ENCODE measurements at places on chromosomes 11 and 22.

- DNase-seq, result peak; percentile 34
These were observed 19.3 kb downstream of the POLR3H start for GRCh38 chr22:41524809-41525449.

DNA sequence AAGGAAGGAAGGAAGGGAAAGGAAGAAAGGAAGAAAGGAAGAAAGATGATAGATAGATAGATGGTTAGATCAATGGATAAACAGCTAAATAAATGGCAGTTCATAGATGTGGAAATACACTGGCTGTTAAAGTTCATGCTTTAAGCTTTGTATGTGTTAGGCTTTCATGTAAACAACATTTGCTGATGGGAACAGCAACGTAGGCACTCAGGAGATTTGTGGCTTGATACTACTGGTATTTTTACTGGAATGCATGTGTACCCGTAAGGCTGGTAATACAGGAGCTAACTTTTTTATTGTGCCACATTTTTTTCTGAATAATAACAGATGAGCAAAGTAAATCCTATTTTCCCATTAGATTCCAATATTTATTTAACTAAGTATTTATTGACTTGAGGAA, 85.6 kb downstream of the NCAM1 start:
- DNase-seq, result no peak

DNA sequence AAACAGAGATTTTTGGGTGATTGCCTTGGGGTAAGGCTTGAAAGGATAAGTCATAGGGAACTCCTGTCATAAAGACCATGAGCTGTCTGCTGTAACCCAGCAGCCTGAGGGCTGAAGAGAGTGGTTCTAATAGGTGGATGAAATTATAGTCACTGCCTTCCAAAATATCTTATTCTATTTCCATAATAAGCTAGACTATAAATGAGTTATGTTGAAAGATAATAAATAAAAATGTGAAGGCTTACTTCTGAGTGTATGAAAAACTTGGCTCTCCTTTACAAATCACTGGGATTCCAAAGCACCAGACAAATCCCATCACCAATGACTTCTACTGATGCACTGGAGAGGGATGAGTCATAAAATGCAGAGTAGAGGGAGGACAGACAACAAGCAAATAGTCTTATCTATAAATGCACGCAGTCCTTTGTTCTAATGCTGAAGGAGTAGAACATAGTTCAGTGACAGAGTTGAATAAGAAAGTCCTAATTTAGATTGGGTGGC, 775.0 kb upstream of the LRRC4C start:
- DNase-seq, result no peak

- DNase-seq, result no peak
These were observed 39.8 kb downstream of the CSTPP1 start for GRCh38 chr11:46976182-46976854.

- no peak for DNase-seq
These were observed 29.0 kb downstream of the NUP50 start for GRCh38 chr22:45192701-45193187.

DNA sequence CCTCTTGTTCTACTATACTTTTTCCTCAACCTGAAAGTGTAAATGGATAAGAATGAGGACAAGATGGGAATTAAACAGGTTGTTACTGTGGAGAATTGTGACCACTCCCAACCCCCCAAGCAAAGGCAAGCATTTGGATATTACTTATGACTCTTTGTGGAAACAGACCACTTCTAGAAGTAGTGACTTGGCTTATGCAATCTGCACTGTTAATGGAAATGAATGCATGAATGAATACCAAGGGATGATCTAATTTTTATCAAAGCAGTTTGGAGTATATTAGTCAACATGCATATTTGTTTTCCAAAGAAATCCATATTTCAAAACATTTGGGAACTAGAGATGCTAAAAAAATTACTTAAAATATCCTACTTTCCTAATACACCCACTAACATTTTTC, 35.3 kb downstream of the AMOTL1 start:
- DNase-seq, result no peak

DNA sequence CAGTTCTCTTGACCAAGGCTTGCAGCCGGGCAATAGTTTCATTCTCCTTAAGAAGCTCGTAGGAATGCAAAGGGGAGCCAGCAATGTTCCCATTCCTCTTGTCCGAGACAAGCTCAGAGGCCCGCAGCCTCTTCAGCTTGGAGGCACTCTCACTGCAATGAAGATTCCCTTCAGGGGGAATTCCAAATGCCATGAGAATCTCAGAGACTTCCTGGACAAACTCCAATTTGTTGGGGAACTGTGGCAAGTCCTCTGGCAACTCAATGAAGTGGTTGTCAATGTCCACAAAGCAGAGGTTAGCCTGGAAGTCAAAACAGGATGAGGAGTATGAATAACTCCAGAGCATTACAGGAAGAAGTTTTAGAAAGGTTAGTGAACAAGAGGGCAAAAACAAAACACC, 84.4 kb downstream of the DENND5A start:
- DNase-seq, result peak; percentile 16

GRCh38 chr22:45422237-45422983, 8.9 kb downstream of the RIBC2 start:
- DNase-seq, result no peak

DNA sequence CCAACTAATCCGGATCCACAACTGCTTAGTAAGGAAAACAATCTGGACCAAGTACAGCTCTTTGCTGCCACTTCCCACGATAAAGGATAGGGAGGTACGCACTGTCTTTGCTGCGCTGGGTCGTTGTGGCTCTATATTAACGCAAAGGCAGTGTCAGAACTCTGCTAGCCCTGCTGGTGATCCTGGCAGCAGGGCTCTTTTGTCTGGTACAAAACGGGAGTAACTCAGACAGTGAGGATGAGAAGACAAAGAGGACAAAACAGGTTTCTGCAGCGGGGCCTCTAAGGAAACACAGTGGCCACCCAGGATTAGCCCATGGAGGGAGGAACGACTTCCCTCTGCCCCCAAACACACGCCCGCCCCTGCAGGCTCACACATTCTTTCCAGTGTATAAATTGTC, 26.1 kb downstream of the GAL start:
- no peak for DNase-seq

DNA sequence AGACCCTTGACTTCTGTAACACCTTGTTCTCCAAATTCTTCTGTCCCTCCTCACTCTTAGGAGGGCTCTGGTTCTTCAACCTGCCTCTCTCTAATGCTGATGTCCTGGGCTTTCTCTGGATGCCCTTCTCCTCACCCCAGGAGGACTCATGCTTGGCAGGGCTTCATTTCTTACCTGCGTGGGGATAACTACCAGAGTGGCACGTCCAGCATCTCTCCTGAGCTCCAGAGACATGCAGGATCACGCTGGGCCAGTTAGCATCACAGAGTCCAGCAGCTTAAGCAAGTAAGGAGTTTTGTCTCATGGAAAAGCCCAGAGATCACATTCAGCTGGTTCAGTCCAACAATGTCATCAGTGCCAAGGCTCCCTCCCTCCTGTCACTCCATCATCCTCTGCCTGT, 36.4 kb downstream of the RTL6 start:
- DNase-seq, result no peak

GRCh38 chr11:1163911-1164735, 6.4 kb downstream of the MUC5AC start:
- no peak for DNase-seq

- DNase-seq, result no peak
These were observed 6.3 kb downstream of the BBOX1 start for GRCh38 chr11:27046956-27047355.

DNA sequence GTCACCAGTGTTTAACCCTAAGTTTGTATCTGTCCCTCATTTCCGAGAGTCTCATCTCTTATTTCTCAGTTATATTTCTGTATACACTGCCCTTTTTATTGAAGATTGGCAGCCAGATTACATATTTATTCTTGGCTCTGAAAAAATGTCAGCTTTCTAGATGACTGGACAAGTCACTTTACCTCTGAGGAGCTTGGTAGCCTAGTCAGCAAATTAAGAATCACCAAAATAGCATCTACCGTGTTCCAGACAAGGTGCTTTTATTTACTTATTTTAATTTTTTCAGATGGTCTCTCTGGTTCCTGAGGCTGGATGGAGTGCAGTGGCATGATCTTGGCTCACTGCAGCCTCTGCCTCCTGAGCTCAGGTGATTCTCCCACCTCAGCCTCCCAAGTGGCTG, 5.6 kb upstream of the RBM4 start:
- no peak for DNase-seq

GRCh38 chr11:32056438-32056837, 34.4 kb upstream of the RCN1 start:
- peak; percentile 53 for DNase-seq

GRCh38 chr11:88115828-88116755, 59.2 kb downstream of the RAB38 start:
- DNase-seq, result no peak

DNA sequence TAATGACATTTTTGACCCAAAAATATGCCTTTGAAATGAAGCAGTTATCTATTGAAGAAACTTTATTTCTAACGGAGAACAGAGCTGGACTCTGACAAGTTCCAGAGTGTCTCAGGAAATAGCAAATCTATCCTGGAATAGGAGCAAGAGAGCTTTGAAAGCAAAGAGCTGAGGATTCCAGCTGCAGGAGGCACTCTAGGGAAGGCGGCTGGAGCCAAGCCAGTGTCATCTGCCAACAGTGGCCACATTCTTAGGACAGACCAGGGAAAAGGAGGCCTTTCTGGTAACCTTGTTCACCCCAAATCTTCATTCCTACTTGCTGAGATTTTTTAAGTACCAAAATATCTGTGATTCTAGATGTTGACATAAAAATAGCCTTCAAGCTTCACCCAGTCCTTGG, 493.5 kb upstream of the B3GAT1 start:
- no peak for DNase-seq

GRCh38 chr22:48357196-48357595, 1470.5 kb downstream of the BRD1 start:
- DNase-seq, result no peak

DNA sequence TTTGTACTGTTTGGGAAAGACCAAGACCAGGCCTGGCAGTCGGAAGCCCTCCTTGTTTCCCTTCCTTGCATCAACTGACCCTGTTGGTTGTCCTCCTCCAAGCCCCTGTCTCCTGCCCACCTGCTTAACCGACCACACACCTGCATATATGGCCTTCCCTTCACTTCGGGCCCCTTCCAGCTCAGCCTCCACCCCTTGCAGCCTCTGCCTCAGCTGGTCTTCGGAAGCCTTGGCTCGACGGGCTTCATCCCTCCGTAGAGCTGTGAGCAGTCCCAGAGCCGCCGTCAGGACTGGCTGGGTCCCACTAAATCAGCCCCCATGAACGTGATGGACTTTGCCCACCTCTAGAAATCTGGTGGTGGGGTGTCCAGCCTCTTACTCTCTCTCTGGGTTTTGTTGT, 8.4 kb downstream of the NHERF4 start:
- no peak for DNase-seq

DNA sequence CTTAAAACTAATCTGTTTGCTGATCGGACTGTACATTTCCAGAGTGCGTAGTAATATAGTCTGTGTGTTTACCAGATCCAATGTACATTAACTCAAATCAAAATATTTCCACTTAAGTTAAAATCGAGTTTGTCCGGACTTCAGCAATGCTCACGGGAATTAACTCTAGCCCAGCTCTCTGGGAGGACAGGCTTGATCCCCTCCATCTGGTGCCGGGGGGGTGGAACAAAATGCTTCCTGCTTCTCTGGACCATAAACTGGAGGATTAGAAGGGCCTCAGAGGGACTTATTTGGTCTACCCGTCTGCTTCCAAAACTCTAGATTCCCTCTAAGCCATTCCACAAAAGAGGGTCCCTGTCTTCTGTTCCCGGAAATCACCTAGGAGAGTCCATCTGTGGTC, 511.2 kb downstream of the BUD13 start:
- no peak for DNase-seq

DNA sequence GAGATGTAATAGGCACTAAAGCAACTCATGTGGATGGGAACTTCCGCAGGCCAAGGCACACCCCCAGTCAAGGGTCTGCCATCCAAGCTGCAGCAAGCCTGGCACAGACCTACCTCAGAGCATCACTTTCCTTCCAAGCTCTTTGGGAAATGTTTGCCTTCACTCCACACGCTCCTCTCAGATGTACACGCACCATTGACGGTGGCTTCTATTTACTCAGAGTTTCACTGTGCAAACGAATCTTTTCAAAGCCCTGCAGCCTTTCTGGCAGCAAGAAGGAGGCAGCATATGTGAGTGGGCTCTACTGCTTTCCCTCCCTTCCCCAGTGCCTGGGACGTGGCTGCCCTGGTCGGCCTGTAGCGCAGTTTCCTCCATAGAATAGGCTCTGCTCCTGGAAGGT, 60.9 kb upstream of the USP47 start:
- DNase-seq, result no peak

GRCh38 chr11:68961245-68961644, 19.5 kb downstream of the MRGPRD start:
- no peak for DNase-seq

DNA sequence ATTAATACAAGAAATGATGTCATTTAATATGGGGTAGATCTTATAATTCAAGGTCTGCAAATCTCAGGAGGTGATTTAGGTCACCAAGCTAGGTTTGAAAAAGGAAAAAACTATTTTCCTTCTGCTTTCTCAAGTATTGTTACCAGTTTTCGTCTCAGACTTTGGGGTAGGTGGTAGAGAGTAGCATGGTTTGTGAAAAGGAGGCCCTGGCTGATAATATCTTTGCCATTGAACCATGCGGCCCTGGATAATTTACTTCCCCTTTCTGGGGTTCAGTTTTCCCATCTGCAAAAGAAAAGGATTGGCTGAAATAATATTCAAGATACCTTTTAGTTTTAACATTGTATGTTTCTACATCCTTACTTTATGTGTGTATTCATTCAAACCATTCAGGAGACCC, 92.1 kb downstream of the WNT11 start:
- no peak for DNase-seq

- DNase-seq, result no peak
These were observed 11.2 kb downstream of the SNRPD3 start for GRCh38 chr22:24566899-24567511.

DNA sequence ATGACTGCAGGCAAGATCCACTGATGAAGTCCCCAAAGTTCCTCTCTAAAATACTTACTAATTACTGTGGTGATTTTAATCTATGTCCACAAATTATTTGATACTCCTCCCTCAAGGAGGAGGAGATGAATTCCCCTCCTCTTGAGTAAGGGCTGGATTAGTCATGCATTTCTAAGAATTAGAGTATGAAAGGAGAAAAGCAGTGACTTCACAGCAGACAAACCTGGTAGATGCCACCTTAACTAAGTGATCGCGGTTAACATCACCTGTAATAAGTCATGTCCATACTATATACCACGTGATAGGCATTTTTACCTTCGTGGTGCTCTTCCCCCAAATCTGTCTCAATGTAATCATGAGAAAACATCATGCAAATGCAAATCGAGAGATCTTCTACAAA, 52.0 kb upstream of the TSPAN18 start:
- DNase-seq, result no peak

DNA sequence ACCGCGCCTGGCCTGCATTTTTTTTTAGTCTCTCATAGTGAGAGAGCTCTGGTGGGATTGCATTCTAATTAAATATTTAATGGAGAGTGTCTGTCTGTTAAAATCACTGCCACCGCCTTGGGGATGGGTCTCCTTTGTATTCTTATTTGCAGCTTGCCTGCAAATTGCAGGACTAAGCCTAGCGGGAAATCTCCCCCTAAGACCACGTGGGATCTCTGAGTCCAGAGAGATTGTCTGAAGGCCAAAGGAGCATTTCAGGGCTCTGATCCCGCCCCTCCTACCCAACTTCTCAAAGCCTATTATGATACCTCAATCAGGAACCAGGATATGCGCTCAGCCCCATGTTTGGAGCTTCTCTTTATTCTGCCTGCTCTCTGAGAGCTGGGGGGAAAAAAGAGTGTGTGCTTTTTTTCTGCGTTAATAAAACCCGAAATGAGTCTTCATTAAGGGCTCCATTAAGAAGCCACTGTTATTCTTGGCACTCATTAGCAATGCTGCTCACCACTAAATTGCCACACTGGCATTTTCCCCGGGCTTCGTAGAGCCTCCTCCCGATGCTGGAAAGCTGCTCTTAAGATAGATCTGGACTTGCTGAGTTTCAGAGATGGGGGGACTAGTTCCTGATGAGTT, 92.9 kb upstream of the THY1 start:
- no peak for DNase-seq

All from ELR (cell line).